ENCODE measurements at places on chromosomes 3 and 15.

GRCh38 chr3:142118911-142119310, 30.4 kb downstream of the TFDP2 start:
- peak; percentile 31 for DNase-seq

GRCh38 chr3:10561162-10561945, 56.0 kb upstream of the ATP2B2 start:
- DNase-seq: no peak

- DNase-seq: peak; percentile 79
Measured at GRCh38 chr15:51227940-51228732, 110.3 kb downstream of the CYP19A1 start.

DNA sequence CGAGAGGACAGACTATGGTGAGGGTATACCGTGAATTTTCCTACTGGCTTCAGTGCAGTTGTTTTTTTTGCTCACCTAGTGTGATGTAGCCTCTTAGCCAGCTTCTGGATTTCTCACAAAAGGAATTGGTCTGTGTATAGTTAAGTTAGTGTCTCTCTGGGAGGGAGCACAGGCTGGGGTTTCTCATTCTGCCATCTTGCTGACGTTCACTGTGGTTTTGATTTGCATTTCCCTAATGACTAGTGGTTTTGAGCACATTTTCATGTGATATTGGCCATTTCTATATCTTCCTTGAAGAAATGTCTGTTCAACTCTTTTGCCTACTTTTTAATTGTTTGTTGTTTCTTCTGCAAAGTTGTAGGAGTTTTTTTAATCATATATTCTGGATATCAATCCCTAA, 2.2 kb upstream of the CD86 start:
- no peak for DNase-seq

DNA sequence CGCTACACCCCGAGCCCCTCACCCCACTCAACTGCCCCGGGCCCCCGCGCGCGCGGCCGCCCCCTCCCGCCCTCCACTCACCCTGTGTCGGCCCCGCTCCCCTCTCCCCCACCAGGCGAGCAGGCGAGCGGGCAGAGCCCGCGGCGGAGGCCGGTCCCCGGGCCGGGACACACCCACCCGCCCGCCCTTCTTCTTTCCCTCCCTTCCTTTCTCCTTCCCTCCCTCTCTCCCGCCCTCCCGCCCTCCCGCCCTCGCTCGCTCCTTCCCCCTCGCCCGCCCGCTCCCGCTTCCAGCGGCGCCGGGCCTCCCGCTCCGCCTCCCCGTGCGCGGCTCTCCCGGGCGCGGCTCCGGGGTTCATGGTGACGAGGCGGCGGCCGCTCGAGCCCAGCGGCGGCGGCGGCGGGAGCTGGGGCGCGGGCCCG, at the start of gene CTDSPL:
Gene CTDSPL, plus strand, starts transcription at position 261 of the 422 bp plus-strand sequence. CDS start 320 bp downstream, outside the sequence.
- DNase-seq: peak; percentile 55

DNA sequence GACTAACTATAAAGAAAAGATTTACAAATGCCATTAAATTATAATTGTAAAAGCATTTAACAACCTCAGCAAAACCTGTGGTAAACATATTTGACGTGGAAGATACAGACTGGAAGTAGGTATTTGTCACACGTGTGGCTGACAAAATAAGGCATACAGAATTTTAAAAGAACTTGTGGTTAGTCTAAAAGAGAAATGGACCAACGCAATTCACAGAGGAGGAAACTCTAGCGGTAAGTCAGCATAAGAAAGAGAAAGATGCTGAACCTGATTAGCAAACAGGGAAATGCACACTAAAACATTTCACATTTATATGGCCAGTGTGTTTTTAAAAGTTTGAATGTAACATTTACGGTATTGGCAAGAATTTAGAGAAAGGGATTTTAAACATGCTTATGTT, 35.3 kb downstream of the KCNH8 start:
- DNase-seq: no peak

DNA sequence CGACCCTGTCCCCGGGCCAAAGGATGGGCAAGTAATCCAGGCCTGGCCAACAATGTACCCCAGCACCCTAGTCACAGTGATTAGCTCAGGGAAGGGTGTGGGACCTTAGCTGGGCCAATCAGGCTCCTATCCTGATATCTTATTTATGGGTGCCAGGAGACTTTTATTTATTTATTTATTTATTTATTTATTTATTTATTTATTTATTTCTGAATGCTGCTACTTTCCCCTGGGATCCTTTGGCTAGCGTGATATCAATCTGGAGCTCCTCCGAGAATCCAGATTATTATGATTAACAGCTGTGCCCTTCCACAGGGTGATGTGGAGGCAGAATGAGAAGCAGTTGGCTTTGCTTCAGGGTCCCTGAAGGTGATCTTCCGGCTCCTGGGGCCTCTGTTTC, 32.2 kb upstream of the BHLHE40 start:
- DNase-seq: no peak

DNA sequence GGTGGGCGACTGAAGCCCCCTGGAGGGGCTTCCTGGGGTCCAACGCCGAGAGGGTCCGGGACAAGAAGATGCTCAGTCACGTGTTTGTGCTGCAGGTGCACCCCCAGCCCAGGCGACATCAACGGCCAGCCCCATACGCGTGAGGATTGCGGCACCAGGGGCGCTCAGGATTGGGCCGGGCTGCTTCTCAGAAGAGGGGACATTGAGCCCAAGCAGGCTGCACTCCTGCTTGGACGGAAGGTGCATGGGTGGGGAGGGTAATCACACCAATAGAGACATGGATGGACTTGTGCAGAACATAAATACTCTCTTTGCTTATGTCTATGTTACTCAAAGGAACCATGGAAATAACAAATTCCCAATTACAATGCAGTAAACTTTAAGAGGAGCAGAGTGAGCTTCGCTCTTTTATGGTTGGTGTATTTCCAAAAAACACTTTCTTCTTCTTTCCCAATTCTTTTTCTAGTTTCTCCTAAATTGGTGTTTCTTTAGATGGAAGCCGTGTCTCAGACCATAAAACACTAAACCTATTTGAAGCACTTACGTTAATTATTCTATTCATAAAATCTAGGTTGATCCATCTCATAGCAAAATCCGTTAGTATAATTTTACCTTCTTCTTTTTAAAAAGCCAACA, 182.7 kb downstream of the GOLGA6L6 start:
- no peak for DNase-seq

GRCh38 chr3:104952146-104952972, 414.4 kb upstream of the ALCAM start:
- peak; percentile 85 for DNase-seq

DNA sequence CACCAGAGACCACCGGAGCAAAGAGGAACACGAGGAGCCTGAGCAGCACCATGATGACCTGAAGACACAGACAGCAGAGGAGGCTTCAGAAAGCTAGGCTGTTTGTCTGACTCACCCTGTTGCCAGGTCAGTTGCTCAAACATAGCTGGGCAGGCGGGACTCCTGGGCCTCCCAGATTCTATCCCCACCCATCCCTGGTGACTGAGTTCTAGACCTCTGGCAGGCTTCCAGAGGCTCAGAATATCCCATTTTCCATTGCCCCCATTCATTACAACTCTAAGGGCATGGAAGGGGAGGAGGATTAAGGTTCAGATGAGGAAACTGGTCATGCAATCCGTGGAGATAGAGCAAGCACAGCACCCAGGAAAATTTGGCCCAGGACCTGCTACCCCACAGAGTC, at the start of gene CDHR4:
Gene CDHR4, minus strand, starts transcription at position 113 of the 400 bp plus-strand sequence. Its CDS starts 61 bp downstream, at position 52.
- DNase-seq: peak; percentile 73

DNA sequence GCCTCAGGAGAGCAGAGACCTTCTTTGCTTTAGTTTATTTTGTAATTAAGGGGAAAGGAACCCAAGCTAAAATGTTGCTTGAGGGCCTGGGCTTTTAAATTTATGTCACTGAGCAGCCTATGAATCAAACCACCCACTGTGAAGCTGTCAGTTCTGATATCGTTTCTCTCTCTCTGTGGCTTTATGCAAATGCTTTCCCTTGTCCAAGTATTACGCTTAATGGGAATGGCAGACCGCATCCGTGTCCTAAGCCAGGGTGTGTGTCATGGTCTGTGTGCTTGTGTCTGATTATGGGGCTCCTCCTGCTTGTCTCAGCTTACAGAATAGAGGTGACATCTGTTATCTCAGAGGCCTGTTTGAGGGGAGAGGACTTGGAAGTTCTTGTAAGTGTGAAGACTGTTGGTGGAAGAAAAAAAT, 82.4 kb downstream of the EBLN2 start:
- peak; percentile 74 for DNase-seq

GRCh38 chr15:56148064-56148463, 95.6 kb downstream of the RFX7 start:
- peak; percentile 7 for DNase-seq

DNA sequence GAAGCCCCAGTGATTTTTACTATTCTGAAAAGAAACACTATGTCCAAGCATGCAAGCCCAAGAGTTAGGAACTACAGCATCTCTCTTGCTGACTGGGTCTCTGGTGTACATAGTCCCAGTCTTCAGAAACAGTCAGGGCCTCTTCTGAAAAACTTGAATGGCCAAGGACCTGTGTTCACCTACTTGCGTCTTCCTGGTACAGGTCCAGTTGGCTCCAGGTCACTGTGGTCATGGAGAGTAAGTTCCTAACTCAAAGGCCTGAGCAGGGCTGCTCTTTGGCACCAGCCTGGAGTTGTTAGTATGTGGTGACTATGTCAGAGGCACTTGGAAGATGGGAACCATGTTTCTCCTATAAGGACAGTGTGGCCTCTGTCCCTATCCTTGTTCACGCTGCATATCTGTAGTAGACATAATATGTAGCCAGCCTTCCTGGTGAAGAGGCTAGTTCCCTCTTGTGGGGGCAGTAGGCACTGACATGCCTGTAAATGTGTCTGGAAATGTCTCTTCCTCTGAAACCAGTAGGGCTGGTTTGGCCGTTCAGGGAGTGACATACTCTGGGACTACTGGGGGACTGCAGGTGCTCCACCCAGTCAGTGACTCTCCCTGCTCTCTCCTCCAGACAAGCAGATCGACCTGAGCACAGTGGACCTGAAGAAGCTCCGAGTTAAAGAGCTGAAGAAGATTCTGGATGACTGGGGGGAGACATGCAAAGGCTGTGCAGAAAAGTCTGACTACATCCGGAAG, 2.6 kb upstream of the RBM15B start:
- no peak for DNase-seq

DNA sequence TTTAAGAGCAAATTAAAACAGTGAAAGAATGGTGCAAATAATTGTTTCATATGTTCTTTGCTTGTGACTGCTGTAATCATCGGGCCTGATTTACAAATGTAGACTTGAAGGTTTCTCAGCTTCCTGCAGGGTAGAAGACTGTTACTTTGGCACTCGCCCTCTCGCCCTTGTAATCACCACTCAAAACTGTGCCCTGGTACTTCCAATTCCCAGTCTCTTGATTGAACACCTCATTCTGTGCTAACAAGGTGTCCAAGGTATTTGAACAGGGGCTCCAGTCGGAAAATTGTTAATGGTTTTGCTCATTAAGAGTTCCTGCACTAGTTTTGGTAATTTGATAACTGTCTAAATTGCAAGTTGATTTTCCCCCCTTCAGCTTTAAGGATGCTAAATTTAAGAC, 209.5 kb downstream of the ZIC1 start:
- DNase-seq: no peak

- DNase-seq: peak; percentile 10
Measured at GRCh38 chr3:59809710-59810444, 760.1 kb upstream of the CFAP20DC start.

- no peak for DNase-seq
Measured at GRCh38 chr3:128463354-128463753, 3.3 kb downstream of the DNAJB8 start.

DNA sequence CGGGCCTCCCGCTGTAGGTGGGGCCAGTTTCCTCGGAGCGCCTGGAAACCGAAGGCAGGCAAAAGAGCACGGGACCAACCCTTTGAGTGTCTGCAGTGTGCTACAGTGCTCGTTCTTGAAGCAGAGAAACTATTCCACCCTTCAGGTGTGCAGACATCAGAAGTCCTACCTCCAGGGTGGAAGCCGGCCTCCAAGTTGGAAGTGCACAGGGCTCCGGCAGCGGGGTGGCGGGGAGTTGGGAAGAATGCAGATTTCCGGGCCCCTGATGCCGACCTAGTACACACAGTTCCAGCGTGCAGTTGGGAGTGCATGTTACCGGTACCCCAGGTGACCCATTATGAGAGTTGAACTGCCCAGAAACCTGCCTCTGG, 3.0 kb downstream of the KLF13 start:
- no peak for DNase-seq

GRCh38 chr15:58161436-58161930, 23.3 kb downstream of the AQP9 start:
- no peak for DNase-seq

GRCh38 chr3:42529468-42529867, 27.0 kb downstream of the VIPR1 start:
- DNase-seq: no peak

DNA sequence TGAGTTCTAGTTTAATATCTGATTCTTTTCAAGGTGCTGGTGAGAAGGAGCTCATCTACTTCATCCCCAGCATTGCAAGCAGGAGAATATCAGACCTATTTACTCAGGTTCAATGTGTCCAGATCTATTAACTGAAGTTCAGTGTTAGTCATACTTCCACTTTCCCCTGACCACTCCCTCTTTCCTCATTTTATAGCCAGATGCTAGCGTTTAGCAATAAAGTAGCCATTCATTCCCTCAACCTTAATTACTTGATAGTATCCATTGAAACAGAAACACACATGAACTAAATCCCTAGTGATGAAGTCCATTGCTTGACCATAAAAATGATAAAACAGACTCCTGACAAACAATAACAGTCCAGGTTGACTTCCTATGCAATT, 60.0 kb downstream of the RPL22L1 start:
- DNase-seq: peak; percentile 49

- DNase-seq: no peak
Measured at GRCh38 chr3:51977446-51978142, 2.7 kb downstream of the ABHD14A start.

- DNase-seq: no peak
Measured at GRCh38 chr3:127254033-127254644, 33.7 kb downstream of the PRR20G start.

- DNase-seq: peak; percentile 3
Measured at GRCh38 chr15:25690673-25691543, 172.2 kb downstream of the ATP10A start.

DNA sequence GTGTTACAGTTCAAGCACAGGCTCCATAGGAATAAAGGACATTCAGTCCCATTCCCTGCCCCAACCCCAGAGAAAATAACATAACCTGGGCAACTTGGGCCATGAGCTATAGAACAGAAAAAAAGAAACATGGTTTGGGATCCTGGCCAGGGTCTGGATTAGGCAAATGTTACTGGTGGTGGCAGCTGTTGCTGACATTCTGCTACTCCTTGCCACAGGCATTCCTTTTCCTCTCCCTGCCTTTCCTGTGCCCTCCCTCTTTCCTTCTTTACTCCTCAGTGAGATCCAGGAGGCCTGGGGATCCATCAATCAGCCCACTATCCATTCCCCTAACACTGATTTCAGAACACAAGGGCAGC, 129.1 kb downstream of the NTRK3 start:
- no peak for DNase-seq

GRCh38 chr3:58322793-58323192, 9.9 kb upstream of the PXK start:
- DNase-seq: peak; percentile 38

Data from amniotic epithelial cell (primary cell).